ENCODE measurements at places on chromosomes 7 and 10.
A peak's percentile ranks its signal among the peaks of the same experiment; 100 is the strongest.

- no peak for DNase-seq
These were observed 586.1 kb downstream of the INHBA start for GRCh38 chr7:41116817-41117216.

GRCh38 chr10:45136256-45136655 is 135.5 kb downstream of the ZNF22 start:
- DNase-seq, result no peak

DNA sequence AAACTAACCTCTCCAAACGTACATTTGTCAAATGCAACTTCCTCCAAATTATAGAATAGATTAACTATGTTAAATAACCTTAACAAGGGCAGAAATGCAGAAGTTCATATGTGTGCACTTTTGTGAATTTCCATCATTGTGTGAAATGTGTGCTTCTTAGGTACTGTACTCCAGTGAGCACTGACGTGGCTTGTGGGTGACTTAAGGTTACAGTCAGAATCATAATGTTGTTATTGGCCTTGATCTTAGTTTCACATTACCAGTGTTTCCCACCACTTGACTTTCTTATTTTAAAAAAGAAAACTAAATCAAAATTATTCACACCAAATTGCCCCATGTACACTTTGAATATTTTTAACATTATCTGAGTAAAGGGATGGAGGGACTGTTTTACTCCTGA is 155.1 kb upstream of the FZD8 start:
- no peak for DNase-seq

DNA sequence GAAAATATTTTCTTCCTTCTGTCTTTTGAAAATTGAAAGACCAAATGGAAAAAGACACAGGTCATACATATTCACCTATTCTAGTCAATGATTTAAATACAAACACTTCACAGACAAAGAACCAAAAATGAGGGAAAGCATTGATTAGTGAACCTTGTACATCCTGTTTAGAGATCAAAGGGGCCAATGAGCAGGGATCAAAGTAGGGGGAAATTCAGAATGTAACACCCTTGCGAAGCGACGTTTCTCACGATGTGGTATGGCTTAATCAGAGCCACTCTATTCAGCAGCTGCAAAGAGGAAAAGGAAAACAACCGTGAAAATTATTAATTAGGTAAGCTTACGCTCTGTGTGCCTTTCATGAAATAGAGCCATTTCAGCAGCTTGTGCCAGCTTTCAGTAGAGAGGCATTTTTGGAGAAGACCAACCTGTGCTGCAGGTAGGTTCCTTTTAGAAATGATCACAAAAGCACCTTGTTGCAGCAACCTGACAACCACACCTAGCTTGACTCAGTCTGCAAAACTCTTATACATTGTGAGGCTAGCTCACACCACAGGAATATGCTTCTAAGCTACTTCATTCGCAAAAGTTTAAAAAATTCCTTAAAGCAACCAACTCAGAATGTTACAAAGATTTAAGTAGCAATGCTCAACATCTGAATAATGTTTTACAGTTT is 78.0 kb downstream of the DKK1 start:
- no peak for DNase-seq

- DNase-seq, result no peak
These were observed 22.8 kb upstream of the PDZD8 start for GRCh38 chr10:117398029-117398428.

DNA sequence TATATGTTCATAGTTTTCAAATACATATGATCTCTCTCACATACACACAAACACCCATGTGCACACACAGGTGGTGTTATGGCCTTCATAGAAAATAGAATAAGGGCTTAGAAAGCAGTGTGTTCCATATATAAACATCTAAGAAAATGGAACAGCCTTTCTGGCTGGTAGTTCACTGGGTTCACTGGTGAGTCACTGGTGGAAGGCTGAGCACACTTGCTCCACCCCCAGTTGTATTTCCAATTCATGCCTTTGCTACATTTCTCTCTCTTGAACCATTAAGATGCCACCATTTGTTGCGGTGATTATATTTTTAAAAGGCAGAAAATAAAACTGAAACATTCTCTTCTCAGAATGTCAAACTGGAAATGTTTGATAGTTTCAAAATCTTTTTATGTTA is 252.1 kb downstream of the GLI3 start:
- no peak for DNase-seq

GRCh38 chr7:106460792-106461254 is 176.0 kb upstream of the NAMPT start:
- no peak for DNase-seq

DNA sequence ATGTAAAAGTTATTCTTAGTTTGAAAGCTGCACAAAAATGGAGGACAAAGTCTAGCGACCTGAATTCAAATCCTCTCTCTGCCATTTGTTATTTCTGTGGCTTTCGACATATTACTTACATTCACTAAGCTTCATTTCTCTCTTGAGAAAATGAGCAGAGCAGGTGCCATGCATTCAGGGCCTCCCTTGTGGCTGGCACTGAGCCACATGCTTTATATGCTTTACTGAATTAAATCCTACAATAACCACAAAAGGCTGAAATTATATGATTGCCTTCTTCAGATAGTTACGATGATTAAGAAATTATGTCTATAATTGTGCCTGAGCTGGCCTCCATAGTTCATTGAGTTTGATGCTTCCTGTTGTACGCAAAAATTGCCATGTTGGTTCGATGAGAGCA is 98.7 kb downstream of the NPSR1 start:
- DNase-seq, result no peak

DNA sequence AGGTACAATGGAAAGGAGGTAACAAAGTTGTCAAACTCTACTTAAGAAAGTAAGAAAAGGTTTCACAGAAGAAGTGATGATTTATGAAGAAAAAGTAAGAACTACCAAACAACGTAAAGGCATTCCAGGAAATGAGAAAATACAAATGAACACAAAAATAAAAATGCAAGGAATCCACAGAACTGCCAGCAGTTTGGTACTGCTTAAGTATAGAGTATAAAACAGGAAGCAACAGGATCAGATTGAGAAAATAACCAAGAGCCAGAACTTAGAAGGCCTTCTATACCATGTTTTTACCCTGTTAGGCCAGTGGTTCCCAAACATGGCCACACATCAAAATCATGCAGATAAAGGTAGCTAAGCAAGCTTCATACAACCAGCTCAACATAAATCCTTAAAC is 9.2 kb downstream of the NDUFA5 start:
- no peak for DNase-seq

DNA sequence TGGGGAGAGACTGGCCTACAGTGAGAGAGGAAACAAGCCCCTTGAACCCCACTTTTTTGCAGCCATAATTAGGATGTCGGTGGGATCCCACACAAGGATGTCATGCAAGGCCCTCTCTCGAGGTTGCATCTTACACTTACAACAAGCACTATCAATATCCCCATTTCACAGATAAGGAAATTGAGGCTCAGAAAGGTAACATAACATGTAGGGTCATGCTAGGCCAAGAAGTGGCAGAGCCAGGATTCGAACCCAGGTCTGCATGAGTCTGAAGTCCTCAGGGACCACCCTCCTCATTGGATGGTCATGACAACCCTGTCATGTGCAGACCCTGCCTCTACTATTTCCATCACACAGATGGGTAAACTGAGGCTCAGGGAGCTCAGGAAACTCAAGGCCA is 123.5 kb downstream of the C10orf105 start:
- DNase-seq, result no peak

- peak; percentile 80 for DNase-seq
These were observed 141.1 kb downstream of the CDK14 start for GRCh38 chr7:90736968-90737939.

- DNase-seq, result no peak
These were observed 99.7 kb upstream of the CCDC6 start for GRCh38 chr10:60006062-60006461.

DNA sequence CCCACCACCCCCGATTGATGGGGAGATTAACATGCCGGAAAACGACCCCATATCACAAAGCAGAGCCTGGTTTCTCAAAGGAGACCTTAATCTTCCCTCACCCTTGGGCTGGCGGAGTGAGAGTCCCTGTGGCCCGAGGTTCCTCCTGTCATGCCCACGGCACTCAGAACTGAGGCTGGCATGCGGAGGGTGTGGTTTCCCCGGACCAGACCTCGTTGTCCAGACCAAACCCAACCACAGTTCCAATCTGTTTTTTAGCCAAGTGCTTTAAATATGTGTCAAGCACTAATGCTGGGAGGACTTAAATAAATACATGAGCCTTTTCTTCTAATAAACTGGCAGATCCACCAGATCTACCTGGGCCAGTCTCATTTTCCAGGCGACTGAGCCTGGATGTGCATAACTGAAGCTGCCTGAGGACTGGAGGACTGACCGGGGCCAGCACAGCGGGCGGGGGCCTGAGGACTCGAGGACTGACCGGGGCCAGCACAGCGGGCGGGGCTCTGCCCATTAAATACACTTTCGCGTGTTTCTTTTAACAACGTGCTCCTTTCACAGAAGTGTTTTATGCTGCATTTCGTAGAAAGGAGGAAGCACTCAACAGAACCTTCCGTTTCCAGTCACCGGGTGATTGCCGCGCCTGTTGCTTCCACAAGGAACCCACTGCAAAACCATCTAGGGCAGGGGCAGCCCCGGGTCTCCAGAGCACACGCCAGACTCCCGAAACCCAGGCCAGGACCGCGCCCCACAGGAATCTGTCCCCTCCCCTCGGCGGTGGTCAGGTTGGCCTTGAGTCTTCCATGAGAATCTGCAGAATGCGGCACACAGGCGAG is 334.6 kb downstream of the PTPRN2 start:
- DNase-seq, result no peak

DNA sequence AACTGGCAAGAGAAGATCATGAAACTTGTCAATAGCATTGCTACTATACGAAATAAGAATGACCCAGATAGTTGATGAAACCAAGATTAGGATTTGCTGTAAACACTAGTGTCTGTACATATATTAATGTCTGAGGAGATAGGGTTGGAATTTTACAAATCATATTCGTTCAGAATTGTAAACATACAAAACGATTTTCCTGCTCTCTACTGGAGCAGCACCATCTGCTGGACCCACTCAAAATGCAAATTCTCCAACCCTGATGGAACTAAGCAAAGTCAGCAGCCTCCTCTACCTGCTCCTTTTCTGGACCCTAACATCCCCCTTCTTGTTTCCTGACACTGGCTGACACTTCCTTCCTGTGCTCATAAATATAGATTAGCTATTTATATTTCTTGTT is 29.4 kb upstream of the SGMS1 start:
- DNase-seq, result no peak

GRCh38 chr7:101629171-101629570 is at the start of gene MYL10:
MYL10 (minus strand) TSS chr7:101629296; CDS start chr7:101629118, 178 bp downstream.
- no peak for DNase-seq

DNA sequence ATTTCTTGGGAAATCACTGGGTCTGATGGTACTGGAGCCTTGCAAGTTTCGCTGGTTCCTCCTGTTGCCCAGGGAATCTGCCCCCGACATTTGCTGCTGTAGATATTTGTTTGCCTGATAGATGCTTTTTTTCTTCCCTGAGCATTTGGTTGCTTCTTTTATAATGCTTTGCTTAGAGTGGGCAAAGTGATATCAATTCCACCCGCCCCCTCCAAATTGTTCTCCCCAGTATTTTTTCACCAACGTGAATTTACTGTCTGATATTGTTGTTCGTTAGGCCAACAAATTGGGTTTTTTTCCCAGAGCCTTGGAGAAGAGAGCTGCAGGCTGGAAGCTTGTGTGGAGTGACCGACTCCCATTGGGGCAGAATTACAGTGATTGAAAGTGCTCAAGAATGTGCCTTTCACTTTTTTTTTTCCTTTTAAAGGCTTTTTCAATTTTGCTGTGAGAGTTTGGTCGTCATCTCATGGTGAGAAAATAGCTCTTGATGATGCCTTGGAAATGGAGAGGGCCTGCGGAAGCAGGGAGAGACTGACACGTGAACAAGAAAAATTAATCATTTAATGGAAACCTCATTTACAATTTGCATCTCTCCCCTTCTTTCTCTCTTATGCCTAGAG is 2.5 kb downstream of the GRK5 start:
- no peak for DNase-seq

DNA sequence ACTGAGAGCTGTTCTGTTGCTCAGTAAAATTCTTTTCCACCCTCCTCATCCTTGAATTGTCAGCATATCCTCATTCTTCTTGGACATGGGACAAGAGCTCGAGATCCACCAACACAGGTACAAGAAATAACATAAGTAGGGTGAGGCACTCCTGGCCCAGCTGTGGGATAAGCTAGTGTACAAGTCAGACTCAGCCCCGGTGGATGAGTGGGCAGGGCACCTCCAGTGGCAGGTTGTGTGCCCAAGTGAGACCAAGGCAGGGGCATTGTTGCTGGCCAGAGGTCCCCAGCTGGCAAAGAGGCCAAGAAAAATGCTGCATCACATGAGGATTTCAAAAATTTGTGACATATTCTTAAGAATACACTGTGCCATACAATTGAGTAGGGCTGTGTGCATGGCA is 402.0 kb upstream of the ZWINT start:
- no peak for DNase-seq

DNA sequence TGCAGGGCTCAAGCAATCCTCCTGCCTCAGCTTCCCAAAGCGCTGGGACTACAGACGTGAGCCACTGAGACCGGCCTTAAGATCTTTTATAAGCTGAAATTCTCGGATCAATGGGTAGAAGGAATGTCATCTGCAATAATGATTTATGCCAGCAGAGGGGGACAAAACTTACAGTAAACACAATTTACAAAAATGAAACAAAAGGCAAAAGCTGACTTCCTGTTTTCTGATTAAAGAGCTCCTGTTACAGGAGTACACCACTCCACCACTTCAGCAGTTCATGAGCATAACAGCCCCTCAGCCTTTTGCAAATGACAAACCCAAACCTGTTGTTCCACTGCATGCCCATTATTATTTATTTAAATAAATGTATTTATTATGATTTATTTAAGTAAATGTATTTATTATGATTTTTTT is 88.5 kb upstream of the ATP6V0A4 start:
- DNase-seq, result peak; percentile 62

GRCh38 chr10:35339942-35340341 is 3.6 kb downstream of the CCNY start:
- DNase-seq, result peak; percentile 54

- no peak for DNase-seq
These were observed 161.7 kb upstream of the BMPER start for GRCh38 chr7:33743594-33743993.

DNA sequence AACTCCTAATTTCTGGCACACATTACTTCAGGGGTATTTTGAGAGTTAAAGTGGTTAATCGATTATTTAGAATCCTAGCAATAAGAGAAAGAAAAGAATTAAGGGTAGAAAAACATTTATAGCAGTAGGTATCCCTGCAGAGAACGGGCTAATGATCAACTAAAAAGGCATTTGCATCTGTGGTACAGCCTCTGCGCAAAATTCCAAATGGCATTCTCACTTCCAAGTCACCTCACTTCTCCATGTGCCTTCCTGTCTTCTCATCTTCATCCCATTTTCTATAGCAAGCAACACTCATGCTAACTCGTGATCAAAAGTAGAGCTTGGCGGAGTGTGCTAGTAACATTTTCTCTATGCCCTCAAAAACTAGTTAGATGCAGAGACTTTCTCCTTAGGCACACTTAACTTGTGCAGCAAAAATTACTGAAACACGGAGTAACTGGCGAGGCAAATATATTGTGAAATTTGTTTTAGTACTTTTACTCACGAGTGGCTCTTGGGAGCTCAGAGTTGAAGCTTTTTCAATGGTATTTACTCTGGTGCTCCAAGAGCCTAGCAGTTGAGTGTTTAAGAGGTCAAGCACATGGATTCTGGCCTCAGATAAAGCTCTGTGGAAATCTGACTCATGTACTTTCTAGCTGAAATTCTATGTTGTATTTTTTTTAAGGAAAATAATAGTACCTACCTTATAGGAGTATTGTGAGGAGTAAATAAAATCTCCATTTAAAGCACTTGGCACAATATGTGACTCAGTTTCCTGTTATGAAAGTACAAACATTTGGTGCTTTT is 65.1 kb downstream of the MET start:
- DNase-seq, result no peak

Data from GM12864 (cell line).